Endothelial cell (in vitro differentiated cells): ENCODE measurements at places on chromosomes 2 and 18.

DNA sequence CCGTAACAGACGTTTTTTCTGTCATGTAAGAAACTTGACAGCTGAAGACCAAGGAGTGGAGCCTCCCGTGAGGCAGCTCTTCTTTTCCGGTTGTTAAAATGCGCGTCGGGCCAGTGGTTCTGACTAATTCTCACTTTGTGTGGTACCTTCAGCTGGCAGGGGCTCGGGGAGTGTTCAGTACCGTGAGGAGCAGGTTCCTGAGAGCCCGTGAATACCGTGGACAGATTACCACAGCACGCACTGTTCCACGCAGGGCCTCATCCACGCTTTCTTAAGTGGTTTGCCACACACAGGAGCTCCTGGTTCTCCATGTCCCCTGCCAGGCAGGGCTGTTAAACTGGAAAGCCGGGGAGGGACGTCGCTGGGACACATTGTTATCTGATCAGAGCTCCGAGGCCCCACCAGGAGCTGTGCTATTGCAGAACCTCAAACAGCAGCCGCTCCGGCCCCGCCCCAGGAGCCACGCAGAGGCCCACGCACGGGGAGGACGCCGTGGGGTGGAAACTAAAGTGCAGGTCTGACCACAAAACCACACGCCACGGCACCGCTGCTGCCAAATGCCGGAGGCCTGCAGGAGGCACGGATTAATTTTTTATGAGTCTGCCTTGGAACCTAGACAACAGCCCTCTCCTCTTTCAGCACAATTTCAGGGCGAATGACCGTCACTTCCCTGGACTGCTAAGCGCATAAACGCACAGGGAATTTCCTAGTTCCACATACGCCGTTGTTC lies 43.3 kb downstream of the NFATC1 start:
- DNase-seq = no peak

DNA sequence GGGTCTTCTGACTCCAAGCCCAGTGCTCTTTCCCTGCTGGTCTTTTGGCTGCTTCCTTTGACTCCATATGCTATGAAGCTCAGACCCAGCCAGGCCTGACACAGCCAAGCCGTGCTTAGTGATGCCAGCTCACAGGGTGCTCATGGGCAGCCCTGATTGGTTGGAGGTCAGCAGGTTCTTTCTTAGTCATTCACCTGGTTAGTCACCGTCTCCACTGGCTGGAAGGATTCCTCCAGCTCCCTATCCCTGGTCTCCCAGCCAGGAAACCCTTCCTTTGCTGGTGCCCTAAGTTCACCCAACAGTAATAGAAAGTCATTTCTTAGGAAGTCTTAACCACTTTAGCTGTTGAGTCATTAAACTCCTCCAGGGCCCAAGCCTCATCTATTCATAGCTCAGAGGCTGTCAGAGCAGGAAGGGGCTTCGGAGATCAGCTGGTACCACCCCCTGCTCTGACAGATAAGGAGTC lies 3.9 kb downstream of the KCNK3 start:
- no peak for DNase-seq

DNA sequence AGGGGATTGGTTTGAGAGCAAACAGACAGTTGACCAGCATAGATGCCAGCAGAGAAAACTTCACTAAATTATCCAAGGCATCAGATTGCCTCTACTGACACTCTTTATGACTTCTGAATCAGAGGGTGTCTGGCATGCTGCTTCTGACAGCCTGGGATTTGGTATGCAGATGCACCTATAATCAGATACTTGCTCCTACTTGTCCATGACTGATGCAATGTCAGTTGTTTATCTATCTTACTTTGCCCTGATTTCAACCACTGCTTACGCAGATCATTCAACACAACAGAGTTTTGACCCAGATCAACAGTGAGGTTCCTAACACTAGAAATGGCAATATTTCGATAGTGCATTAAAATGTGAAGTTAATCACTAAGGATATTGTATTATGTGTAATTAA lies 22.6 kb upstream of the CALCRL start:
- no peak for DNase-seq

DNA sequence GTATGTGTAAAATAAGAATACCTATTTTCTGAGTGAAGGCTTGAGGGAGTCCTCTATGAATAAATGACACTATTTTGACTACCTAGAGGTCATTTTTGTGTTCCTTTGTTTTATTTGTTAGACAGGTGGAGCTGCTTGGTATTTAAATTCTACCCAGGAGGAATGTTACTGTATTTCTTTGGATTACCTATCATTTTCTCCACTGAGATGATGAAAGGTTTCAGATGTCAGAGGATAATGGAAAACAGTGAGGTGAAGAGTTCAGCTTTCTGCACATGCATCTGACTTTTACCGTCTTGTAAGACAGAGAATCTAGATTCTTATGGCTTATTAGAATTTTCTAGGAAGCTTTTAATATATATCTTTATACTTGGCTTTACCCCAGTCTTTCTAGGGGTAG lies 689.8 kb upstream of the NXPH2 start:
- no peak for DNase-seq

- no peak for DNase-seq
These were observed 834 bp downstream of the ZNF638 start for GRCh38 chr2:71332435-71332796.

- DNase-seq = no peak
These were observed 326.7 kb downstream of the SUCLG1 start for GRCh38 chr2:84132370-84132769.

- DNase-seq = no peak
These were observed 84.0 kb upstream of the BOD1L2 start for GRCh38 chr18:57062844-57063243.
